ENCODE measurements at places on chromosomes 2 and 18.

DNA sequence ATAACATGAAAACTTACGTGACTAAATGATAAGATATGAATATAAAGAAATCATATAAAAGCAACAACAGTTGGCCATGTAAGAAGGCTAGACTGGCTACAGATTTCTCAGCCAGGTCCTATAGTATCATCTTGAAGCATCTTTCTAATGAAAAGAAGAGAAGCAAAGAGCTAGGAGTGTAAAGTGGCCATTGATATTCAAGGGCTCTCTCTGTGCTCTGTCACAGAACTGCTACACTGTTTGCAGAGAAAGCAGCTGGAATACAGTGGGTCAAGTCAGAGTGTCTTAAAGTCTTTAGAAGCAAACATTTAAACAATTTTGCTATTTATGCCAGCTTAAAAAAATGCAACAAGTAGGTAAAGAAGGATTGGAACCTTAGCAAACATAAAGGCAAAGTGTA is 118.8 kb downstream of the SCN9A start:
- no peak for DNase-seq

GRCh38 chr2:170322140-170322766 is 144.3 kb downstream of the MYO3B start:
- DNase-seq: no peak

- DNase-seq: no peak
Observed at GRCh38 chr2:218859988-218860831, 605 bp downstream of the WNT6 start.

DNA sequence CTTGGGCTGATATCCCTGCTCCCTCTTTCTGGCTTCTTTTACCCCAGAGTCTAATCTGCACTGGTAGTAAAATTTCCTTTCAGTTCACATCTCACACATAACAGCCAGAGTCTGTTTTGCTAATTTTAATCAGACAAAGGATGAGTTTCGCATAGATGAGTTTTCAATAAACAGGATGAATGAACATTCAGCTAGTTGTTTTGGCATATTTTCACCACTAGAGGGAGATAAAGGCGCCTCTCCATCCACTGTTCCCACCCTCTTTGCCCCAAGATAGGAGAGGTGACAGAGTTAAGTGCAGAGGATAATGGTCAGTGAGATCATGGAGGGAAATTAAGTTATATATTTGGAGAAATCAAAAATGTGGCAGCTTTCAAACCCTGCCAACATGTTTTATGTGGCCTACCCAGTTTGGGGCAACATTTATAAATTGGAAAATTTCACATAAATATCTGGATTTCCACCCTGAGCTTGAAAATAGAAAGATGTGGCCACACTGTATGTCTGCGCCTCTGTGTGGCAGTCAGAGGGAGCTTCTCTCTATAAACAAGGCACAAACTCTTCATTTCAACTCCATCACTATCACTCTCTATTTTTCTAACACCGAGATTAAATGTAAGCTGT is 48.5 kb upstream of the DTNA start:
- peak; percentile 47 for DNase-seq

GRCh38 chr2:203532957-203533658 is 2.0 kb downstream of the RAPH1 start:
- peak; percentile 70 for DNase-seq

GRCh38 chr2:240060977-240061591 is 7.8 kb upstream of the OR6B3 start:
- DNase-seq: peak; percentile 57

GRCh38 chr2:190646780-190647522 is 1.9 kb upstream of the NAB1 start:
- no peak for DNase-seq

GRCh38 chr2:240407090-240407489 is 28.4 kb upstream of the GPC1 start:
- DNase-seq: no peak

DNA sequence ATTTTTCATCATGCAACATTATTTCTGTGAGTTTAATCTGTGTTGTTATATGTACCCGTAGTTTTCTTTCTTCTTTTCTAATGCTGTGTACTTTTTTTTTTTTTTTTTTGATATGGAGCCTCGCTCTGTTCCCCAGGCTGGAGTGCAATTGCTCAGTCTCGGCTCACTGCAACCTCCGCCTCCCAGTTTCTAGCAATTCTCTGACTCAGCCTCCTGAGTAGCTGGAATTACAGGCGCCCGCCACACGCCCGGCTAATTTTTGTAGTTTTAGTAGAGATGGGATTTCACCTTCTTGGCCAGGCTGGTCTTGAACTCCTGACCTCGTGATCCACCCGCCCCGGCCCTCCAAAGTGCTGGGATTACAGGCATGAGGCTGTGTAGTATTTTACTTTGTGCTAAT is 155.4 kb downstream of the GALR1 start:
- DNase-seq: no peak

DNA sequence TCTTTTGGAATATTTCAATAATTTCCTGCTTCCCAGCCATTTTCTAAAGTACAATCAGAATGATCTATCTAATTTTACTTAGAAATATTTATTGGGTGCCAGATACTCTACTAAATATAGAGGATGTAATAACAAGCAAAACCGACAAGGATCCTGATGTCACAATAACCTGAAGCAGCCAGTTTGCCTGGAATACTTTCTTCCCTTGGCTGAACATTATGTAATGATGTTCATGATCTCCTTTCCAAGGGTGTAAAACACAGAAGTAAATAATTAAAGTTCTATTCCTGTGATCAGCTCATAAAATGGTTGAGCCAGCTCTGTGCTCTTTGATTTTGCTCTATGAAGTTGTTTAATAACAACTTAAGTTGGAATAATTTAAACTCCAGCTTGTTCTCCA is 2.6 kb upstream of the MRPL19 start:
- no peak for DNase-seq

DNA sequence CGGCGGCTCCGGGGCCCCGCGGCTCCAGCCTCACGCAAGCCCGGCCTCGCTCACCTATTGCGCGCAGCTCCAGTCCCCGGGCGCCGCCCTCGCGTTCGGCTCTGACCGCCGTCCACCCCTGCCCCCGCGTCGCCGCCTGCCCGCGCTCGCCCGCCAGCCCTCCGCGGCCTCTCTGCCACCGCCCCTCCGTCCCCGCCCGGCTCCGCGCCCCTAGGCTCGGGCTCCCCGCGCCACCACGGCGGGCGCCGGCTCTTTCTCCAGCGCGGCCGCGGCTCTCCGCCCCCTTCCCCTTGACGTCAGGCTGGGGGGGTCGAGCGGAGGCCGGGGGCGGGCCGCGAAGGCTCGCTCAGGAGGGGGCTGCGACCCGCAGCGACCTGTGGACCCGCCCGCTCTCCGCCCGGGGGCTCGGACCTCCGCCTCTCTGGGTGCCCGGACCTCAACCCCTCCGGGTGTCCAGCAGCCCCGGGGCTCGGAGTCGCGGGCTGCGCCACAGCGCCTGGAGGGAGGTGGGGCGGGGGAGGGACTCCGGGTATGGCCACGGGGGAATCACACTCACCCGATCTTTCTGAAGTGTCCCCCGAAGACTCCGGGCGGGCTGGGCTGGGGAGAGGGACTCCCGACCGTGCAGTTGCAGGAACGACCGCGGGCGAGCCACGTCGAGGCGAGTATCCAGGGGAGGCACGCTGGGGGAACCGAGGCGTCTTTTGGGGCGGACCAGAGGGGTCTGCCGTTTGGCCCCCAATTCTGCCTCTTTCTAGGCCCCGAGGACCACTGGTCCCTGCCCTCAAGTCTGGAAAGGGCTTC is at the start of gene SEMA4C:
TSS of gene SEMA4C (minus strand) at position 259 of the 804 bp plus-strand sequence. CDS start 2,194 bp downstream, outside the sequence.
- DNase-seq: no peak

- DNase-seq: no peak
Observed at GRCh38 chr2:199740111-199740428, 110.9 kb downstream of the FTCDNL1 start.

GRCh38 chr2:116160657-116161056 is 1653.8 kb upstream of the DDX18 start:
- DNase-seq: no peak

- DNase-seq: no peak
Observed at GRCh38 chr18:45112682-45113081, 432.0 kb downstream of the SETBP1 start.

DNA sequence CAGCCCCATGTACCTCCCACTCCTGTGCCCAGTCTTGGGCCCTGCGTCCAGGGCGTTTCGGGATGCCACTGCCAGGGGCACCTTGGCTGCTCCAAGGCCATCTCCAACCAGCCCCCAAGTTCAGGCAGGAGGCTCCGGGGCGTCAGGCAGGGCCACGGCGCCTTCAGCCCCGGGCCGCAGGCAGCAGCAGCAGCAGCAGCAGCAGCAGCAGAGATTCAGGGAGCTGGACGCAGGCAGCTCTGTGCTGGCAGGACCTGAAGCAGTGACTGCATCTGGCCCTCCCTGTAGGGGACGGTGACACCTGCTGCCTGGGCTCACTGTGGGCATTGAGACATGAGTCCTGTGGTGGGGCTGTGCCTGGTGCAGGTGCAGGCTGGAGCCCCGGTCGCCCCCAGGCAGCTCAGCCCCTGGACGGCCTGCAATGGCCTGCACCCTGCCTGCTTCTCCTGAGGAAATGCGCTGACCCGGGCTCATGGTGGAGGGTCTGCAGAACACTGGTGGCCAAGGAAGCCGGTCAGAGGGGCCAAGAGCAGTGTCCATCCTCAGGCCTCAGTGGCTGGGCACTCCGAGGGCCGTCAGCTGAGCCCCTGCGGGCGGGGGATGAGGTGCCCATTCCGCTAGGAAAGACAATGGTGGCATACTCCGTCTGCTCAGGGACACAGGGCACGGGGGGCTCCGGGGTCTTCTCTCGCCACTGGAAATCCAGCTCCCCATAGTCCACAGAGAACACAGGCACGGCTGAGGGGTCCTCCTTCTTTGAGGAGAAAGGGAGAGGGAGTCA is 8.0 kb downstream of the PDCD1 start:
- DNase-seq: no peak

- no peak for DNase-seq
Observed at GRCh38 chr18:52678551-52678950, 338.6 kb downstream of the DCC start.

- DNase-seq: no peak
Observed at GRCh38 chr2:96881349-96882195, 11.7 kb upstream of the SEMA4C start.

GRCh38 chr2:168350380-168350779 is 103.0 kb upstream of the STK39 start:
- DNase-seq: no peak

DNA sequence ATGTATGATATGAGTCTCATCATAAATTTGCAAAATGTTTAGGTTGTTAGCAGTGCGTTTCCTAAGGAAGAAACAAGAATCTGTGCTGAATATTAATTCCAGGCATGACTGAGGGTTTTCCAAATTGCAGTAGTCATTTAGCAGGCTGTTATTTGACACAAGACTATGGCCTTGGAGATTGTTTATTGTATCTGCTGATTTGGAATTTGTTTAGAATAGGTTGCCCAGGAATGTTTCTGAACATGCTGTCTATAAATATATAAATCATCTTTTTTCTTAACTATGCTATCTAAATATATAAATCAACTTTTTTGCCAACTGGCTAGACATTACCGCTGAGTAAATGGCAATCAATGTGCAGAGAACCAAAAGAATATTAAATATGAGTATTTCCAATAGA is 90.9 kb downstream of the DOK6 start:
- DNase-seq: no peak

DNA sequence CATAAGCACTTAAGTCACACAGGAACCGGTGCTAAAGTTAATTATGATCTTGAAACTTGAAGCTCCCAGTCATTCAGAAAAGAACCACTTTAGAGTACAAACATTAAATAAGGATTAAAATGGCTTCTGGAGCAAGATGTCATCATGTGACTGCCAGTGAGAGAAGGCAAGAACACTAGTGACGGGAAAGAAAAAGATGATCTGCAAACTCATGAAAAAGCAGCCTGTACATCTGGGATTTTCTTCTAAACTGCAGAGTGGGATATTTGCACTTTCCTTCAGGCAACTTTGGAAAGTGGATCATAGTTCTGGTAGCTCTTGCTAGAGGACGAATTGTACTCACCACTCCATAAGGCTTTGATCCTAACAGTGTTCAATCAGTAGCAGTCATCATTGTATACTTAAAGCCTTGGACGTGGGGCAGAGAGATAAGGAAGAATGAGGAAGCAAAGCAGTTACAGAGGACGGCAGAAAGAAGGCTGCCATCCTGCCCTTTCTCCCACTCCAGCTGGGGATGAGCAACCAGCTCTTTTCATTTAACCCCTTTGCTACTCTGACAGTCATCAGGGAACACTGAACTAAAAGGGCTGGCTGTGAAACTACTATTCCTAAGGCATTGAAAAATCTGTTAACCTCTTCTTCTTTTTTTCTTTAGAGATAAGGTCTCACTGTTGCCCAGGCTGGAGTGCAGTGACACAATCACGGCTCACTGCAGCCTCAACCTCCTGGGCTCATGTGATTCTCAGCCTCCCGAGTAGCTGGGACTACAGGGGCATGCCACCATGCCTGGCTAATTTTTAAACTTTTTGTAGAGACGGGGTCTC is 18.1 kb downstream of the ABHD3 start:
- DNase-seq: no peak

DNA sequence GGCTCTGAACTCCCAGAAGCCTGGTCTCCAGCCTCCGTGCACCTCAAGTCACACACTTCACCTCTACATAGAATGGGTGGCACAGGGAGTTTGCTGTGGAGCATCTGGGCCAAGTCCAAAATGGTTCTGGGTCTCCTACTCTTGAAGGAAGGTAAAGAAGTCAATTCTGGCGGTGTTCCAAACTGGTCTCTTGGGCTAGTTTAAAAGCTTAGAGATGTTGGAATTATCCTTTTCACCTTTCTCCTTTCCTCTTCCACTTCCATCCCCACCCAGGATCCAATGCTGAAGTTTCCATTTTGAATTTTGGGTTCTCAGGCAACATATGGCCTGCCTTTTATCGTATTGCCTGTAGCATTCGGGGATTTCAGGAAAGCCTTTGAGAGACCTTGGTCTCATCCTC is 325.2 kb downstream of the PDE11A start:
- no peak for DNase-seq

DNA sequence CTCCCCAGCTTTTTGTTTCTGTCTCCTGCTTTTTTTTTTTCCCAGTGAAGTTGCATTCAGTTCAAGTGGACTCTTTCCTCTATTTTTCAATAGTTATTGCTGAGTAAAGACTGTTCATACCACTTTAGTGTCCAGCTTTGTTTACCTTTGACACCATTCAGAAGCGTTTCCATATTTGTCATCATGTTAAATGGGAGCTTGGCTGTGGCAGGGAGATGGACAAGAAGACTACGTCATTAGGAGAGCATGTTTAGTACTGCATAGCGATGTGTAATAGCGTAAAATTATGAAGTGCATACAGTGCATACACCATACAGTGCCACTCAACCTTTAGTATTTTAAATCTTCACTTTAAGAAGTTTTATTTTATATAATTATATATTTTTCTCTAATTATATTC is 655.9 kb downstream of the DCC start:
- DNase-seq: no peak

- no peak for DNase-seq
Observed at GRCh38 chr2:166293984-166294383, 81.8 kb downstream of the SCN9A start.

DNA sequence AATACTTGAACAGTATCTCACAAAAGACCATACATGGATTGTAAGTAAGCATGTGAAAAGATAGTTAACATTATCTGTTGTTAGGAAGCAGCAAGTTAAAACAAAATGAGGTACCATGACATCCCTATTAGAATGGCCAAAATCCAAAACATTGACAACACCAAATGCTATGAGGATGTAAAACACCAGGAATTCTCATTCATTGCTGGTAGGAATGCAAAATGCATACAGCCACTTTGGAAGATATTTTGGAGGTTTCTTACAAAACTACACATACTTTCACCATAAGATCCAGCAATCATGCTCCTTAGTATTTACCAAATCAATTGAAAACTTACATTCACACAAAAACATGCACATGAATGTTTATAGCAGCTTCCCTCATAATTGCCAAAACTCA is 30.9 kb upstream of the ICOS start:
- no peak for DNase-seq

GRCh38 chr2:4618630-4619228 is 915.4 kb downstream of the DCDC2C start:
- DNase-seq: no peak
